ENCODE measurements at places on chromosomes 7 and 10.

DNA sequence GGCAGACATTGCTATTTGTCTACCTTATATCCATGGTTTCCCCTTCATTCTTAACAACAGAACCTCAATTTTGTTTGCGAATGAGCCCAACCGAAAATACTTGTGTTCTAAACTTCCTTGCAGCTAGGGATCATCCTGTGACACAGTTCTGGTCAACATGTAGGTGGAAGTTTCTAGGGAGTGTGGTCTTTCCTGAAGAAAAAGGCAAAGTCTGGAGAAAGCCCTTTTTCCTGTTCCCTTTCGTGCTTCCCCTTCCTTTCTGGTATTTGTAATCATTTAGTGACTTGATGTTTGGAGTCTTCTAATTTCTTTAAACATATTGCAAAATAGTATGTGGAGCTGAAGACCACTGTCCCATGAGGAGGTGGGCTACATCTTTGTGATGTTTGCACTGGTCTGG is 2.9 kb upstream of the IFRD1 start:
- no peak for DNase-seq

DNA sequence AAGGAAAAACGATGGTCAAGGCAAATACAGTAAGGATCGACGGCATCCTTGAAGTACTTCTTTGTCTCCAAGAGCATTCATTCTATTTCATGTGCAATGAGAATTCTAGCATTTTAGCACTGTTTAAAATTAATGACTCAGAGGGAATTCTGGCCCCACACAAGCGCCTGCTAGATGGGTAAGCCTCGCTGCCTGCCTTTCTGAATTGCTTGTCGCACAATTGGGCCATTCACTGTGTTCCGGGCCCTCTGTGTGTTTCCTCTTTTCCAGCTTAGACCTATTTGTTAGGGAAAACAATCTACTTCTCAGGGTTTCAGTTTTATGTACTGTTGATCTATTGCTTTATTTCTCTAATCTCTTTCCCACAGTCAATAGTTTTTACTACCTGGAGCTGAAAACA is 204.7 kb upstream of the ZNF32 start:
- no peak for DNase-seq

GRCh38 chr7:157897681-157898080 is 560.9 kb downstream of the DNAJB6 start:
- no peak for DNase-seq

DNA sequence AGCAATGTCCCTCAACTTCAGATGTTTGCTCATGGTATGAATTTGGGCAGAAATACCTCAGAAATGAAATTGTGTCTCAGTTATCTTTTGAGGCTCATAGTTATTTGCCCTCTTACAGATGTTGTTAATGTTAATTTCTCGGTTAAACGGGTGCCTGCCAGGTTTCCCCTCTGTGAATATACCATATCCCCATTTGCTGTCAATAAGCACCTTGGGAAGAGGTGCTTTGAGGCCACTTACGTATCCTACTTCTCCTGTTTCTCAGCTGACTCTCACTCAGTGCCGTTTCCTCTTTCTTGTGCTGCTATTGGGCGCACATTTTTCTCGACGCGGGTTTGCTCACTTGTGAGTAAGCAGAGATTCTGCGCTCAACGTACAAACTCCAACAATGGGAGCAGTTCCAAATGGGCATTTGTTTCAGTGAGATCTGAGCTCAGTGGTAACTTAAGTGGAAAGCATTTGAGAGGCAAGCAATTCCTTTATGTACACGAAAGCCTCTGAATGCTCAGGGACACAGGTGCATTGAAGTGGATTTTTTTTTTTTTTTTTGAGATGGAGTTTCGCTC is 34.8 kb upstream of the JAKMIP3 start:
- DNase-seq, result no peak

- DNase-seq, result no peak
These were observed 78.0 kb downstream of the FAM13C start for GRCh38 chr10:59284118-59284975.

DNA sequence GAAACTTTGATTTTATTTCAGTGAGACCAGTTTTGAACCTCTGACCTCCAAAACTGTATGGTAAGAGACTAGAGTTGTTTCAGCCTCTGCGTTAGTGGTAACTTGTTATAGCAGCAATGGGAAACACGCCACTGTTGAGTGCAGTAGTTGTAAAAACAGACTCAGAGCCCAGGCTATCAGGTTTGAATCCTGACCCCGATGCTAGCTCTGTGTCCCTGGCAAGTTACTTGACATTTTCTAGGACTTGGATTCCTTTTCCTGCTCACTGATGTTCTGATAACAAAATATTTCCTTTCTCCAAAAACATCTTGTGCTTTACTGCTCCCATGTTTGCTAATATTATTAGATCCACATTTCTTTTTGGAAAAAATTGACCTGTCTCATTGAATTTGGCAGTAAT is 131.0 kb downstream of the PLXDC2 start:
- no peak for DNase-seq

All from stimulated activated CD8-positive, alpha-beta memory T cell treated with anti-CD3 and anti-CD28 coated beads, Interleukin-4, amount 100 ng/mL, for 1 hour (primary cell).